NCI-H2081 treated with DMSO at 0.1 percent for 48 hours (cell line): ENCODE measurements at places on chromosomes 7 and 10.

DNA sequence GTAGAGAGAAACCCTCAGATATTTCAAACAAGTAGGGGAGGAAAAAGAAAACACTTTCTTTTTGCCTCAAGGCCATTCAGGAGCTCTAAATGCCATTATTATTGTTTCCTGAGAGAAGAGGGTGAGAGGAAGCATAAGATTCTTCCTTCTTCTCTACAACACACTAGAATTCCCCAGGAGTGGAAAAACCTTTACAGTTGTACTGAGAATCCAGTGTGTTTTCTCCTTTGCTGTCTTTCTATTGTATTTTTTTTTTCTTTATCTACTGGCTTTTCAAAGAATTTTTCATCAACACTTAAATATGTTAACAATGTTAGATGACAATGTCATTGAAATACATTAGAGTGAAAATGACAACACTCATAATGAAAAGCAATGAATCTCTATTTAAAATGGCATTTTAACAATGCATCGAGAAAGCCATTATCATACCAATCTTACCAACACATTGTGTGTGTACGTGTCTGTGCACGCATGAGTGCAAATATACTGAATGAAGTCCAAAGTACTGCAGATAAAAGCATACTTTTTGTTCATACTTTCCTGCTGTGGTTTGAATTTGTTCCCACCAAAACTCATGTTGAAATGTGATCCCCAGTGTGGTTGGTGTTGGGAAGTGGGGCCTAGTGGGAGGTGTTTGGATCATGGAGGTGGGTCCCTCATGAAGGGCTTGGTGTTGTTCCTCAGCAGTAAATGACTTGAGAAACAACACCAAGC lies 24.2 kb upstream of the MACC1 start:
- DNase-seq, result no peak

DNA sequence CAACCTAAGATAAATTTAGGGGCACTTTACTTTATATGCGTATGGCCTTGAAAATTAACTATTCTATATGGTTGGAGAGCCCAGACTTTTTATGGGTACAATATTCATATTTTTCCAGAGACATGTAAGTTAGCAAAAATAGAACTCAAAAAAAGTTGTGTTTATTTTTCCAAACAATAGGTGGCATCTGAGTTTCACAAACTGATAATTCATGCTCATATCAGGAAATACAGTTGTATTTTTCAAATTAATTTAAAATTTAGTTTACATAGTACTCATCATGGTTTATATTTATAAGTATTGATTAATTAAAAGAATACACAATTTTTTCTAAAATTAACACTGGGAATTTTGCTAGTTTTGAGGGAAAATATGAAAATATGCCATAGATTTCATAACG lies 34.6 kb downstream of the ANKRD7 start:
- no peak for DNase-seq

- no peak for DNase-seq
Observed at GRCh38 chr7:964401-965231, 10.1 kb upstream of the ADAP1 start.

DNA sequence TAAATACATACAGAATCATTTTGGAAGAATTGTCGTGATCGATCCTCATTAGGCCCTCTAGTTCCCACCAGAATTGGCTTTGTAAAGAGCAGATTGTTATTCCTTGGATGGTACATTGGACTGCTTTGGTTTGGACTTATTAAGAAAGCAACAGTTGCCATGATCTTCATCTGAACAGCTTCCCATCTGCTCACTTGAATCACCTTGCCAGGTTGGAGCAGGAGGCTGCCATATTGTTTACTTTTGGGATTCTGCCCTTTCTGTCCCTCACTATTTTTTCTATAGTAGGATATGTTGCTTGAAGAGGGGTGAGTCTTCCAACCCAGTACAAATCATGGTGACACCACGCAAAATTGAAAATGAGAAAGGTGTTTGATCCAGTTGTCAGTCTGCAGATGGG lies 199.6 kb downstream of the TCF7L2 start:
- DNase-seq, result no peak

- DNase-seq, result no peak
Observed at GRCh38 chr7:96017877-96018276, 245.5 kb downstream of the DYNC1I1 start.

DNA sequence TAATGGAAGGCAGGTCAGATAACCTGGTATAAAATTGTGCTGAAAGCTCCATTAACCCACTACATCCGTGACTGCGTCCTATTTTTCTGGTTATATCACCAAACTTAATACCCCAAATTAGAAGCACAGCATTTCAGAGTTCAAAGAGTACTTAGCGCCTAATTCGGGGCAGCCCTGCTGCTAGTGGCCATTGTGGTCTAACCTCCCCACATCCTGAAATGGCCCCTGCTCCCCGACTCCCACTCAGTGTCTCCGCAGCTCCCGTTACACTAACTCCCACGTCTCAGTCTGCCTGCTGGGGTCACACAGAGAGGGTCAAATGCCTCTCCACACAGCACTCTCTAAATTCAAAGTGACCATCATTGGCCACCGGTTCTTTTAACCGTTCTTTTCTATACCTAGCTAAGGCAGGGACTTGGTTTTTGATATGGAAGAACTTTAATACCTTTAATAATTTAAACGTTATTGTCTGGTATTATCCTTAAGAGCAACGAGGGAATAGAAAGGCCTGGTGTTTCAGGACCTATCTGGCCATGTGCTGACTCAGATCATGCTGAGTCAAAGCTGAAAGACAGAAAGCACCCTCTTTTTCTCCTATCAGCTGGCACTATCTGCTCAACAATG lies 117.1 kb downstream of the KMT2E start:
- no peak for DNase-seq

- no peak for DNase-seq
Observed at GRCh38 chr10:35706959-35707358, 64.9 kb upstream of the FZD8 start.

GRCh38 chr7:158694650-158695049 lies 10.0 kb downstream of the NCAPG2 start:
- no peak for DNase-seq

DNA sequence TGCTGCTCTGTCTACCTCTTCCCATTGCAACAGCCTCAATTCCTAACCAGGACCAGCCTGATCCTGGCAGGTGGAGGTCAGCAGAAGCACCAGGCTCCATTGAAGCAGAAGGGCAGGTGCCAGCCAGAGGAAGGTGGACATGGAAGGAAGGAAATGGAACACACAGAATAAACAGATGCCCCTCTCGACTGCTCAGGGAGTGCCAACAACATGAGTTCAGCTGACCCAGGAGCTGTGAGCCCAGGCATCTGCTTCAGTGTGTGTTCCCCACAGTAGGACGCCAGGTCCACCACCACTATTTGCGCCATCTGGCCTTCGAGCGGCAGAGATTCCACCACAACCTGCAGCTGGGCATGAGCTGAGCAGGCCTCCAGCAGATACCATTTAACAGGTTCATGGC lies 56.7 kb downstream of the GPAM start:
- DNase-seq, result no peak

- no peak for DNase-seq
Observed at GRCh38 chr10:47160967-47161366, 139.0 kb upstream of the GDF10 start.

DNA sequence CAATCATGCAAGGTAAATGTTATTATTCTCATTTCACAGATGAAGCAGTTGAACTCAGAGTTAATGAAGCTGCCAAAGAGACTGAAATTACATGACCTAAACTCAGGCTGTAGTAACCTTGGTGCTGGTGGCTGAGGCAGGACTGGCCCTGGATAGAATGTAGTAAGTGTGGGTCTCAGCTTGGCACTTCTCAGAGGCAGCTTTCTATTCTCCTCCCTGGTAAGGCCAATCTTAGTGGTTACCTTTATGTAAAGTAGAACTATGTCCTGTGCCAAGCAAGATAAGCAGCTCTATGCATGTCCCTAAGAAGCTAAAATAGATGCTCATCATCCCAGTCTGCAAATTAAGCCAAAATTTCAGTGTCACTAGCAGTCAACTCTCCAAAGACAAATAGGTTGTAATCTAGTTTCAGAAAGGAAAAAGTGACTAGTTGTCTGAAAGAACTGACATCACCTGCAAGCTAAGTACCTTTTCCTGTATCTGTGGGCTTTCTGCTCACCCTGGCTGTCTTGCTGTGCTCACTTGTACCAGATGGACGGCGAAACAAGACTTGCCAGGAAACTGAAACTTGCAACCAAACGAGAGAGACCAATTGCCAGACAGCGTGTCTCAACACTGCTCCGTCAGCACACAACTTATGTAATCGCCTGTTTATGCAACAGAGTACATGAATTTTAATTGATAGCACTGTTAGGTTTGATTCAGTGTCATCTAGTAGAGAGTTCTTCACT lies 43.7 kb downstream of the CH25H start:
- no peak for DNase-seq

GRCh38 chr7:99267841-99268576 lies 4.6 kb upstream of the MYH16 start:
- no peak for DNase-seq

DNA sequence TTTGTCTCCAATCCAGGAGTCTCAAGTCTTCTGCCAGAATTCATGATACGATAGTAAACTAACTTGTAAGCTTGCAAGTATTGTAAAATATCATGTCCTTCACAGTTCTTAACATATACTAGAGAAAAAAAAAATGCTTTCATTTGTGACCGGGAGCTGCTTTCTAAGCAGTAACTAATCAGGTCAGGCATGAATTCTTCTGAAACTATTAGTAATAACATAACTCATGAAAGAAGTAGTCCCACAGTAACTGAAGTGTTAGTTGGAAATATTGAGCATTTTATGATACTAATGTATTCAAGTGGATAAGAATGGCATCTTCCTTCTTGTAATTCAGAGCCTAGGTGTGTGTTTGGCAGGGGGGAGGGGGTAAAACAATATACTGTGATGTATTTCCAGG lies 665.6 kb downstream of the DNAJB9 start:
- DNase-seq, result no peak

DNA sequence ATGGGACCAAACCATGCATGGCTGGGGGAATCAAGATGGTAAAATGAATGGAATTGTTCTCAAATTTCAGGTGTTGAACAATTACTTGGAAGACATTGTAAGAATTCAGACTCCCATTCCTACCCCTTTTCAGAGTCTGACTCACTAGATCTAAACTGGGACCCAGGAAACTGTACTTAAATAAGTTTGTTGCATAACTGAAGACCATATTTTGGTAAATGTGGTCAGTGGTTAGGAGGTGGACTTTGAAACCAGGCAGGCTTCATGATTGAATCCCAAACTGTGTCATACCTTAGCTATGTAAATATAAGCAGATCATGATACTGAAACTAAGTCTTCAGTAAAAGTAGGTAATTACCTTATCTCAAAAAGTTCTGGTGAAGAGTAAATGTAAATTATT lies 41.7 kb downstream of the ZWINT start:
- no peak for DNase-seq

GRCh38 chr10:125783408-125783807 lies 7.8 kb upstream of the MMP21 start:
- DNase-seq, result no peak

DNA sequence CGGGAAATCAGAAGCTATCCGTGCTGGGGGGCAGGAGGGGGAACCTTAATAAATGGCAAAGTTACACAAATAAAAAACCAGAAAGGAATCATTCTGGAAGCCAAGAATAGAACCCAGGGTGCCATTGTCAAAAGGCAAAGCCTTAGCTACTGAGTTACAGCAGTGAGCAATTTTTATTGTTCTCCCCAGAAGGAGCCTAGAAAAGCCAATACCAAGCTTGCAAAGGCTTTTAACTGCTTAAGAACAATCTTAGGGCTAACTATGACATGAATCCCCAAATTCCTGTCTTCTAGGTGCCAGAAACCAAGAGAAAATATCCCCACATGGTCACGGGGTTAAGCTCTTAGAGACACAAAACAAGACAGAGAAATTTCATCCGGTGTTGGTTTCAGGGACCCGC lies 482.7 kb downstream of the CCSER2 start:
- no peak for DNase-seq
